Hematopoietic multipotent progenitor cell treated with erythropoietin and hydrocortisone succinate and interleukin-3 and kit ligand, for 17 days (in vitro differentiated cells): ENCODE measurements at places on chromosomes 11 and 22.
A peak's percentile ranks its signal among the peaks of the same experiment; 100 is the strongest.

GRCh38 chr11:105838668-105839384 is 183.2 kb downstream of the MSANTD4 start:
- DNase-seq = no peak

DNA sequence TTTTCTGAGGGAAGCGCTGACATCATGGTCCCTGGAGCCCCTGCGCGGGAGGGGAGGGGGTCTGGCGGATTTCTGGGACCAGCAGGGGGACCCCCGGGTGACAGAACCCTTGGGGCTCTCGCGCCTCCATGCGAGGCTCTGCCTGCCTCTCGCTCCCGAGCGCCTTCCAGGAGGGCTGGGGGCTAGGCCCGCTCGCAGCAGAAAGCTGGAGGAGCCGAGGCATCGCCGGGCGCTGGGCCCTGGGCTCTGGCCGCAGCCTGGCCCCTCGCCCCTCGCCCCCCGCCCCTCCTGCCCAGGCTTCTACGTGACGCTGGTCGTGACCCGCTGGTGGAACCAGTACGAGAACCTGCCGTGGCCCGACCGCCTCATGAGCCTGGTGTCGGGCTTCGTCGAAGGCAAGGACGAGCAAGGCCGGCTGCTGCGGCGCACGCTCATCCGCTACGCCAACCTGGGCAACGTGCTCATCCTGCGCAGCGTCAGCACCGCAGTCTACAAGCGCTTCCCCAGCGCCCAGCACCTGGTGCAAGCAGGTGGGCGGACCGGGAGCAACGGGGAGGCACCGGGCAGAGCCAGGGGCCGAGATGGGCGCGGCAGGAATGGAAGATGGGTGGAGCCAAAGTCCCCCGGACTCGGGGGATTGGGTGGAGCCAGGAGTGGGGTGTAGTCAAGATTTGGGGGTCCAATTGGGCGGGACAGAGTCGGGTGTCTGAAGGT is 5.4 kb downstream of the BEST1 start:
- peak; percentile 67 for DNase-seq

GRCh38 chr22:20591295-20591645 is 83.9 kb downstream of the MED15 start:
- no peak for DNase-seq

GRCh38 chr11:92794783-92795182 is 174.7 kb upstream of the MTNR1B start:
- DNase-seq = no peak

DNA sequence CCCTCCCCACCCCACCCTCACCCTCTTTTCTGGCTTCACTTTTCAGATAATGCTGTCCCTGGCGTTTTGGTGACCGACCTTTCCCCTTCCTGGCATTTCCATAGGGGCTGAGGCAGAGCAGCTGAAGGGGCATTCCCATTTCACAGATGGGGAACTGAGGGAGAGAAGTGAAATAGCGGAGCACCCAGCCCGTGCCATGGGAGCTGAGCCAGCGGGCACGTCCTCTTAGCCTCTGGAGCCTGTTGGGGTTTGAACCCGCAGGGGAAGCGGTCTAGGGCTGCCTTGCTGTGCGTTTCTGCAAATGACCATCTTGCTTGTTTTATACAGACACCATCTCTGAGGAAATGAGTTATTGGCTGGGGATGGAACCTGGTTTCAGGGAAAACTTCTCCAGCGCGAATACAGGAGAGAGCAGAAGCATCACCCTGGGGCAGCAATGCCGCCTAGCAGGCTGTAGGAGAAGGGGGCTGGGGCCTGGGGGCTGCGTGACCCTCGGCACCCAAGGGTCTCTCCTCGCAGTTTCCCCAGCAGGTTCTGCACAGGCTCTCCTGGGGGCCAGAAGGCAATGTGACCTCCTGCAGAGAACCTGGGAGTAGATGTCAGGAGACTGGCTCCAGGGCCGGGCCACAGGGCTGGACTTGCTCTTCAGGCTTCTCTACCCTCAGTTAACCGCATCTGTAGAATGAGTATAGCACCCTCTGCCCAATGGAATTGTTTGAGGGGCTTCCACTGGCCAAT is 1.5 kb downstream of the PTPRJ start:
- DNase-seq = no peak

DNA sequence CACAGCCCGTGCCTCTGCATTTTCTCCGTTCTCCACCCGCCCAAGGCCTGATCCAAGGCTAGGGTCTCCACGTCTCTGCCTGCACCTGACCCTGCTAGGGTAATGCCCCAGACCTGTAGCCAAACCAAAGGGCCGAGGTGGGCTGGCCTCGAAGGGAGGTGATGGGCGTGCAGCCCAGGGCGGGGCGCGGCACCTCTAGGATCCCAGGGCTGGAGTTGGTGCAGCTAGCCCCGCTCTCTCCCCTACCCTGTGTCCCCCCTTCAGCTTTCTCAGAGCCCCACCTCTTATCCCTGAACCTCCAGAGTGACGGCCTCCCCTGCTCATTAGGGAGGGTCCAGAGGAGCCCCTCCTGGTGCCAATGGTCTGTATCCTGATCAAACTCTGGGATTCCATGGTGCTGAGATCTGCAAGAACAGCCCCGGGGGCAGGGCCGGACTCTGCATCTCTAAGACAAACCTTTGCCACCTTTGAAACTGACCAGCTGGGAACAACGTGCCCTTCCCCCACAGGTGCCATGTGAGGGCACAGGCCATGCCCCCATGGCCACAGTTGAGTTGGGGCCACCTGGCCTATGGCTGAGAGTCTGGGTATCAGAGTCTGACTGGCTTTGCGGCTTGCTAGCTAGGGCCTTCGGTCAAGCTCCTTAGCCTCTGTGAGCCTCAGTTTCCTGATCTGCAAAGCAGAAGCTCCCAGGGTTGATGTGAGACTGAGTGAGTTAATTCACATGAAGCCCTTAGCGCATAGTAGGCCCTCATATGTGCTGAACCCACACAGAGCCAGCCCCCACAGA is 23.1 kb upstream of the CBX7 start:
- no peak for DNase-seq
